ENCODE measurements at places on chromosomes 1 and 21. TPM values are rescaled to one million over a fixed set of nuclear protein-coding genes. Genes with fewer than 3 reads are reported as not detected.

DNA sequence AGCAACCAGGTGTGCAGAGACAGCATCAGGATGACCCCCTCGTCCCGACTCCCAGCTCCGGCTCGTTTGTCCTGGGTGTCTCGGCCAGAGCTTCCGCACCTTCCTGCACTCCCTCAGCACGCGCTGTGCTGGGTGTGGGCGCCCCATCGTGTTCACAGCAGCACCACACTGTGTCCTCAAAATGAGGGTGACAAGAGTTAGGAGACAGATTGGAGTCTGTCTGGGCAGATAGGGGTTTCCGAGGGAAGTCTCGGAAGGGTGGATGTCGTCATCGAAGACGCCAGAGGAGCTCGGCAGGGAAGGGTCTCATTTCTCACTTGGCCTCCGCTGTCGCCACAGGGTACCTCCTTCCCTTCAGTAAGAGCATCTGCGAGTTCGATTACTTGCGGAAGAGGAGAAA is 4.1 kb downstream of the CCDC27 start:
- no peak for DNase-seq
- no peaks in the 10 kb centered on the region for H3K27me3 ChIP-seq
- H3K36me3 ChIP-seq = no peaks in the 10 kb centered on the region

DNA sequence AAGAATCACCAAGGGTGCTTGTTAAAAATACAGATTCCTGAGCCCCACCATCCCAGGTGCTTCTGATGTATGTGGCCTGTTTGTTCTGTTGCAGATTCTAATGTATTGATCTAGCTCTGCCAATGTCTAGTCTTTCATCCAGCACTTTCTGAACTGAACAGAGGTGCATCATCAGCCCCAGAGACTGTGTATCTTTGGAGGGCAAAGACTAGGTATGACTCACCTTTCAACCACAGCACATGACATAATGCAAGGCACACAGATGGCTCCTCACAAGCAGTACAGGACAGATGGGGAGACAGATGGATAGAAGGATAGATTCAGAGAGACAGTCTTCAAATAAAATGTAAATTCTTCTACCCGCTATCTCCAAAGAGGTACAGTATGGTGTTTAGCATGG is 32.3 kb downstream of the CD58 start:
- H3K36me3 ChIP-seq = no peaks in the 10 kb centered on the region
- no peak for DNase-seq
- no peaks in the 10 kb centered on the region for H3K4me1 ChIP-seq
- H3K27me3 ChIP-seq = no peaks in the 10 kb centered on the region
- H3K4me3 ChIP-seq = no peak overlapping the region
- H3K27ac ChIP-seq = no peak overlapping the region

GRCh38 chr1:96238426-96238825 is 483.2 kb upstream of the PTBP2 start:
- H3K27me3 ChIP-seq = no peaks in the 10 kb centered on the region
- H3K4me1 ChIP-seq = peaks cover 13% of the 10 kb centered on the region
- no peak overlapping the region for H3K27ac ChIP-seq

DNA sequence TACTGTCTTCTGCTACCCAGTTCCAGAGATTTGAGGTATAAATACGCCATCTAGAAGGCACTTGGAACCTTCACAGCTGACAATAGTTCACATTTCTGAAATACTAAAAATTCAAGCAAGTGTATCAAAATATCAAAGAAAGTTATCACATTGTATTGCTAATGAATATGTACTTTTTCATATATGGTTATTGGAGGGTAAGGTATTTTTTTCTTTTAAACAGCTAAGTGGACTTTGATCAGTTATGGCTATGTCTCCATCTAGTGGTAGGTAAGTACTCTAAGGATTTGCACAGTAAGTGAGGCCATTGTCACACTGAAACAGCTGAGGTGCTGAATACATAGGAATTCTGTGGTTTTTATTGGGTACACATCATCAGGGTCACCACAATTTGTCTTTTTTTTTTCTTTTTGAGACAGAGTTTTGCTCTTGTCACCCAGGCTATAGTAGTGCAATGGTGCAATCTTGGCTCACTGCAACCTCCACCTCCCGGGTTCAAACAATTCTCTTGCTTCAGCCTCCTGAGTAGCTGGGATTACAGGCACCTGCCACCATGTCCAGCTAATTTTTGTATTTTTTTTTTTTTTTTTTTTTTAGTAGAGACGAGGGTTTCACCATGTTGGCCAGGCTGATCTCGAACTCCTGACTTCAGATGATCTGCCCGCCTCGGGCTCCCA is 49.1 kb upstream of the CR2 start:
- no peaks in the 10 kb centered on the region for H3K36me3 ChIP-seq
- DNase-seq = no peak
- H3K27ac ChIP-seq = no peak overlapping the region
- H3K4me1 ChIP-seq = no peaks in the 10 kb centered on the region
- H3K27me3 ChIP-seq = no peaks in the 10 kb centered on the region

GRCh38 chr1:34361121-34361520 is 184.4 kb downstream of the C1orf94 start:
- H3K27me3 ChIP-seq = no peaks in the 10 kb centered on the region
- no peak for DNase-seq
- no peaks in the 10 kb centered on the region for H3K4me1 ChIP-seq
- H3K27ac ChIP-seq = no peak overlapping the region
- no peaks in the 10 kb centered on the region for H3K36me3 ChIP-seq

DNA sequence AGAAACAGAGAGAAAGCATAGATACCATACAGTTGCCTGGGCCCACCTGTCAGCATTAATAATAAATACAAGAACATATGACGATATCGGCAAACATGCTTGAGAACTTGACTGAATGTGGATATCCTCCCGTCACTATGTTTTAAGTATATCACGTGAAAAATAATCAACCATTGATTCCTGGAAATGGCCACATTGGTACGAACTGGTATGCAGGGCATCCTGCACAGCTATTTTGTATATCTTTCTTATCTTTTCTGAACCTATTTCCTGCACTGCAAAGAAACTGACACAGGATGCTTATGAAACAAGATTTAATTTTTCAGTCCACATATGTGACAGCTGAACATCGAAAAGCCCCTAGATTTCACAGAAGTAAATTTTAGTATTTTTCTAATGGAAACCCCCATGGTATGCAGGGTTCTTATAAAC is 22.8 kb upstream of the RGS1 start:
- DNase-seq = no peak
- no peaks in the 10 kb centered on the region for H3K27me3 ChIP-seq
- no peaks in the 10 kb centered on the region for H3K36me3 ChIP-seq
- H3K27ac ChIP-seq = no peak overlapping the region
- no peaks in the 10 kb centered on the region for H3K4me1 ChIP-seq
- H3K4me3 ChIP-seq = no peak overlapping the region

GRCh38 chr1:23074012-23074411 is 54.7 kb downstream of the KDM1A start:
- no peak overlapping the region for H3K4me3 ChIP-seq
- no peaks in the 10 kb centered on the region for H3K4me1 ChIP-seq
- H3K36me3 ChIP-seq = peaks cover 20% of the 10 kb centered on the region
- no peak overlapping the region for H3K27ac ChIP-seq
- no peaks in the 10 kb centered on the region for H3K27me3 ChIP-seq
- DNase-seq = no peak

GRCh38 chr1:184483101-184483683 is 96.4 kb downstream of the C1orf21 start:
- peak; percentile 83 for DNase-seq
- peak overlapping the region; percentile 79 for H3K27ac ChIP-seq
- no peaks in the 10 kb centered on the region for H3K36me3 ChIP-seq
- no peaks in the 10 kb centered on the region for H3K27me3 ChIP-seq

GRCh38 chr1:38028671-38029070 is 16.1 kb downstream of the UTP11 start:
- H3K4me3 ChIP-seq = no peak overlapping the region
- H3K27me3 ChIP-seq = no peaks in the 10 kb centered on the region
- H3K4me1 ChIP-seq = peaks cover 31% of the 10 kb centered on the region
- no peaks in the 10 kb centered on the region for H3K36me3 ChIP-seq

DNA sequence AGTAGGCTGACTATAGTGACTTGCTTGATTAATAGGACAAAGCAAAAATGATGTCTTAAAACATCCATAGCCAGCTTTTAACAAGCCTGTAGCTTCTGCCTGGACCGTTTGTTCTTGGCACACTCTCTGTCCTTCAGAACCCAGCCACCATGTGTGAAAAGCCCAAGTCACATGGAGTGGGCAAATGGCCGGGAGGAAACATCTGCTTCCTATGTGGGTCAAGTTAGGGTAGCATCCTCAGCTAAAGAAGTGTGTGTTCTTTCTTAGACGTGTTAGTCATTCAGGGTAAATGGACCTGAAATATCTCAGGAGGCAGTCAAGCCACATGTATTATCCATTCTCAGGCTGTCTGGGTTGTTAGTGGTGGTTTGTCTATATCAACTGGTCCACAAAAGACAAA is 23.4 kb downstream of the RD3 start:
- no peaks in the 10 kb centered on the region for H3K36me3 ChIP-seq
- H3K4me3 ChIP-seq = no peak overlapping the region
- no peaks in the 10 kb centered on the region for H3K27me3 ChIP-seq
- H3K4me1 ChIP-seq = peaks cover 13% of the 10 kb centered on the region

DNA sequence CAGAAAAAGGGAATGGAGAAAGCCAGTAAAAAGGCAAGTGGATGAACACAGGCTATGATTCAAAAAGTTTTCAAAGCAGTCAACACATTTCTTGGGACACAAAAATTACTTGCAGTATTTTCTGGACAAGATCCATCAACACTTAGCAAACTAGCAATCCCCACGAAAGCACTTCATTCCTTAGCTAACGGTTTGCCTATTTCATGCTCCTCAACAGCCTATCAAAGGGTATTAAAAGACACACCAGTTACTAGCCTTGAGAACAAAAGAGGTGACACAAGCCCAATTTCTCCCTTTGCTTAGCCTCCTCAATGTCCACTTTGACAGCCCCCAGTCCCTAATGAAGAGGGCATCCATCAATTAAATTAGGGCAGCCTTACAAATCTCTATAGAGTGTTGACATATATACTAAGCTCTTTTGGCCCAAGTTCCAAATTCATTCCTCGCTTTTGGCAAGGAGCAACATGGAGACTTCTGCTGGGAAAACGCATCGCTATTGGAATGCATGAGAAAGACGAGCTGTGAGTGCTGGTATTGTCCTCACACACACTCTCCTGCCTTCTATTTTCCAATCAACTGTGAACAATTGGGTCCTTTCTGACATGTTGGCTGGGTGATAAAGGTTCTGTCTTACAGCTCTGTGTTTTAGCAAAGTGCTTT is 180.0 kb downstream of the TNR start:
- no peak overlapping the region for H3K4me3 ChIP-seq
- no peak for DNase-seq
- no peak overlapping the region for H3K27ac ChIP-seq
- H3K36me3 ChIP-seq = no peaks in the 10 kb centered on the region
- no peaks in the 10 kb centered on the region for H3K27me3 ChIP-seq
- peaks cover 16% of the 10 kb centered on the region for H3K4me1 ChIP-seq

Gene CDC20
- not detected for total RNA-seq

Gene CLDN8
- total RNA-seq = 0.66 TPM

Gene CDKN2C
- 7.6 TPM for total RNA-seq
